ENCODE measurements at places on chromosomes 7 and 10.

GRCh38 chr7:149466364-149466763 lies 5.5 kb upstream of the ZNF777 start:
- DNase-seq: no peak

DNA sequence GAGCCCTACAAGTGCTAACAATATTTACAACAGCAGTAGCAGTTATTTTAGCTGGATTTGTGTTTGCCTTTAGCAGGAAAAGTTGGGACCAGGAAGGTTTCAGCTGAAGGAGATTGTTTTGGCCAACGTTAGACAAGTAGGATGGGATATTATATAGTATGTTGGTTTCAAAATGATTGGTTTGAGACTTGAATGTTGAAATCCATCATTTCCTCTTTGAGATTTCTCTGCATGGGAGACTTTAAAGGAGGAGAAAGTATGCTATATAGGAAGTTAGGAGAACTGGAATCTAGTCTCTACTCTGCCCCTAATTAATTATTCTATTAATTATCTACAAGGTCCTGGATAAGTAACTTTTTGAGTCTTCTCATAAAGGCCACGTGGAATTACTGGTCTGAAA lies 263.8 kb downstream of the PTEN start:
- DNase-seq: no peak

DNA sequence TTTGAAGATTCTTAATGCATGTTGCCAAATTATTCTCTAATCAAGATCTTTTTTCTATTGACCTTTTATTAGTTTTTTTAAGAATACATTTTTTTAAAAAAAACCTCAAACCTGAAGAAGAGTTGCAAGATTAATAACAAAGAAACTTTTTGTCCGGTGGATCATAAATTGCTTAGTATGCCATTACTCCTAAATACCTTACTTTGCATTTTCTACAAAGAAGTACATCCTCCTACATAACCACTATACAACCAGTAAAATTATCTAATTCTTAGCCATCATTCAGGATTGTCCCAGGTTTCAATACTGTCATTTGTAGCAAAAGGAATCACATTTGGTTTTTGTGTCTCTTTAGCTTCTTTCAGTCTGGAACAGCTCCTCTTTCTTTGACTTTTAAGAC lies 77.9 kb downstream of the SRI start:
- DNase-seq: no peak

DNA sequence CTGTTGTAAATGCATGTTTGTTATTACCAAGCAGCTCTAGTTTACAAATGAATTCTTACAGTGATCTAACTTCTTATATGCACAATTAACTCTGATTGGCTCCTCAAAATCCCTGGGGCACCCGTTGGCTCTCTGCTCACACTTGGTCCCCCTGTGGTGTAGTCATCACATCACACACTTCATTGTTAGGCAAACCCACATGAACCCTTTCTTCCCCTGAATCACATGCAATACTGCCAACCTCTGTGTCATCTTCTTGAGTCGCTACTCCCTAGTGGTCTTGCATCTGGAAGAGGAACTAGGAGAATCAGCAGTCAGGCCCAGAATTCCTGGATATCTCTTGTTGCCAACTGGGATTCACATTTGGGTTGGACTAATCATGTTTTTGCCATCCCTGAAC lies 73.1 kb downstream of the CD36 start:
- no peak for DNase-seq

- no peak for DNase-seq
These were observed 209.0 kb downstream of the MAGI2 start for GRCh38 chr7:79244482-79244881.

DNA sequence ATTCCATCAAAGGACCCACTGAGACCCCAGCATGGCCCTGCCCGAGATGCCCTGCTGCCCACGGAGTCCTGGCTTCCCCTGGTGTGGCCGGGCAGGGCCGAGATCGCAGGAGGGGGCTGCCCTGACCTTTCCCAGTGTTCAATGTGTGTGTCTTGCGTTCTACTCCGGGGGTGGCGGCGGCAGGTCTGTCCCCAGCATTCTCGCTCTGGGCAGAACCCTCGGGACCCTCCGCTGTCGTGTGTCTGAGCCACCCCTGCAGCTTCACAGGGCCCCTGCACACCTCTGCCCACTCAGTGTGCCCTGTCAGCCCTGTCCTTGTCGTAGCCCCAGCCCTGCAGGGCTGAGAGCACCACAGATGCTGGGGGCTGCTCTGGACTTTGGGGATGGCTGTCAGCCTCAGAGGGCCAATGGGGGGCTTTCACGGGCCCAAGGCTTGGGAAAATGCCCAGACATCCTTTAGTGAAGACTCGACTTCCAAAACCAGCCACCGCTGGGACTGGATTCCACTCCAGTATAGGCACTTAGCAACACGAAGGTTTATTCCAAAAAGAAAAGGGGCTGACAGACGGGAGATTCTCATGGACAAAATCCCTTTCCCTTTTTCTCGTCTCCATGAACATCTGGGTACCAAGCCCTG lies 30.0 kb upstream of the KNDC1 start:
- no peak for DNase-seq

DNA sequence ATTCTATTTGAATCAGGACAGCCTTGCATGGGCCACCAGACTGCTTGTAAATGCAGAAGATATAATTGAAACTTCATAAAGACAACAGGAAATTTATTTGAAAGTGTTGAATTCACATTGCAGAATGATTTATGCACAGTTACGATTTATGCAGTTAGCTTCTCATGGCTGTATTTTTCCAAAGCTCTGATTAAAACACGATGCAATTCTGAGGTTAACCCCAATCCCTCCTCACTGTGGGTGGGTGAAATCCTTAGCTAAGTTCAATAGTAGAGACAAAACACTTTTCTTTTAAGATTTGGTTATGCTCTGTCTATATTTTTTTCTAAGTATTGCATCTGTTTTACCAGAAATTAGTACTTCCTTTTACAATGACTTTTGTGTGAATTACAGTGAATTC lies 728.8 kb upstream of the IGFBP3 start:
- no peak for DNase-seq

- no peak for DNase-seq
These were observed 23.5 kb upstream of the PPP3CB start for GRCh38 chr10:73519336-73519735.

DNA sequence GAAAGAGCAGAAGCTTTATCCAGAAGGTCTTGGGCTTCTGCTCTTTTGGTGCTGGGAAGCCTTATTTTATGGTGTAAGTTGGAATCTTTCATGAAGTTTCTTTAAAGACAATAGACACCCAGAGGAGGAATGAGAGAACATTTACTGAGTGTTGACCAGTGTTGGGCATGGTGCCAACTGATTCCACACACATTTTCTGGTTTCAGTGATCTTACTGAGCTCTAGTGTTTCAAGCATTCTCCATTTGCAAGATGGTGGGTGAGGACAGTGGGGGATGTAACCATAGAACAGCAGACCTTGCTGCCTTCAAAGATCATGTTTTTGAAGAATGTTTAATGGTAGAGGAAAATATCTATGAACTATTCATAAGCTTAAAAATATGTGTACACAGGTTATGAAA lies 114.6 kb downstream of the LRMDA start:
- DNase-seq: no peak

GRCh38 chr7:100509231-100509630 lies 25.5 kb downstream of the NYAP1 start:
- no peak for DNase-seq

- no peak for DNase-seq
These were observed 30.6 kb downstream of the AVL9 start for GRCh38 chr7:32525839-32526238.

All from stimulated activated naive CD8-positive, alpha-beta T cell treated with anti-CD3 and anti-CD28 coated beads, Interleukin-15, amount 100 ng/mL, for 72 hours (primary cell).